ENCODE measurements at places on chromosomes 3 and 15.
A peak's percentile ranks its signal among the peaks of the same experiment; 100 is the strongest.

GRCh38 chr3:191238321-191238817, 39.3 kb downstream of the OSTN start:
- DNase-seq: no peak

- no peak for DNase-seq
Observed at GRCh38 chr3:15903164-15903563, 105.4 kb upstream of the ANKRD28 start.

DNA sequence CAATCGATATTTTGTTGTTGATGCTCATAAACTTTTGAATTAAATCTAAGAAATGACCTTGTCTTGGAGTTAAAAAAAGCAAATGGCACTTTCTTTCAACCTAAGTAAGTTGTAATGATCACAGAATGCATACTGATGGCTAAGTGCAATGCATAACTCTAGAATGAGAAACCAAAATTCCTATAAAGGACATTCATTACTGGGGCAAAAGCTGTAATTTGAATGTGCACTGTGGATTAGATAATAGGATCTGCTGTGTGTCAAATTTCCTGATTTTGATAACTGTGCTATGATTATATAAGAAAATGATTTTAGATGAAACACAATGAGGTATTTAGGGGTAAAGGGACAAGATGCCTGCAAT, 14.3 kb downstream of the SIAH2 start:
- DNase-seq: no peak

DNA sequence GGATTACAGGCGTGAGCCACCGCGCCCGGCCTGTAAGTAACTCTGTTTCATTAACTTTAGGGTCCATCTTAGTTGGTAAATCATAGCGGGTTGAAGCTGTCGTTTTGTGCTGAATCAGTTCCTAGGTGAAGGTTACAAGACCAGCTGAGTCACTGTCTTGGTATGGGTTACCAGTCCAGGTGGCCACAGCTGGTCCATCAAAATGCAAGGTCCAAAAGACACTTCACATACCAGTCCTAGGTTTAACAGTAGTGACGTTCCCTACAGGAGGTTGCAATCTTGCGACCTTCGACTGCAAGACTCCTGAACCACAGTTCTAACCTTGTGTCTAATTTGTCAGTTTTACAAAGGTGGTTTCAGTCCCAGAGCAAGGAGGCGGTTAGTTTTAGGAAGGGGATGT, 160.1 kb upstream of the ATP10A start:
- DNase-seq: no peak

- no peak for DNase-seq
Observed at GRCh38 chr15:31164573-31164912, 63.0 kb upstream of the TRPM1 start.

DNA sequence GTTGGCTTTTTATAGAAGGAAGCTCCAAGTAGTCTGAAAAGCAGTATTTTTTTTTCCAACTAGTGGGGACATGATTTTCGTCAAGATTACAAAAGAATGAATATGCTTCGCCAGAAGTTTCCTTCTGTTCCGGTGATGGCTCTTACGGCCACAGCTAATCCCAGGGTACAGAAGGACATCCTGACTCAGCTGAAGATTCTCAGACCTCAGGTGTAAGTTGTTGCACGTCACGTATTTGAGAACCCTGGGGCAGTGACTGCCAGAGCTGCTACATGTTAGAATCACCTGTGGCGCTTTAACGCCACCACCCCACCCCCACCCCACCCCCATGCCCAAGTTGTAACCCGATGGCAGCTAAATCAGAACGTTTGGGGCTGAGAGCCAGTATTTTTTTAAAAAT, 52.2 kb downstream of the BLM start:
- DNase-seq: no peak

GRCh38 chr15:63892794-63893441, 59.2 kb upstream of the HERC1 start:
- DNase-seq: no peak

- DNase-seq: no peak
Observed at GRCh38 chr3:133282236-133282635, 117.6 kb upstream of the BFSP2 start.

DNA sequence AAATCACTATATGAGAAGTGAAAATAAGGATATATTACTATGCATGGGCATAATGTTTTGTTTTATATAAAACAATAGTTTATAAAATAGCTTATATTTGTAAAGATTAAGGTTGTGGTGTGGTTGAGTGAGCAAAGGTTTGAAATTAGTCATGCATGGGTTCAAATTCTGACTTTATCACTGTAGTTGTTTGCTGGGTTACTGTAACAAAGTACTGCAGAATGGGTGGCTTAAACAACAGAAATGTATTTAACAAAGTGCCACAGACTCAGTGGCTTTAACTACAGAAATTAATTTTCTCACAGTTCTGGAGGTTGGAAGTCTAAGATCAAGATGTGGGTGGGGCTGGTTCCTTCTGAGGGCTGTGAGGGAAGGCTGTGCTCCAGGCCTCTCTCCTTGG, 184.8 kb upstream of the THRB start:
- DNase-seq: no peak

- DNase-seq: no peak
Observed at GRCh38 chr15:71390096-71390495, 274.8 kb downstream of the THSD4 start.

DNA sequence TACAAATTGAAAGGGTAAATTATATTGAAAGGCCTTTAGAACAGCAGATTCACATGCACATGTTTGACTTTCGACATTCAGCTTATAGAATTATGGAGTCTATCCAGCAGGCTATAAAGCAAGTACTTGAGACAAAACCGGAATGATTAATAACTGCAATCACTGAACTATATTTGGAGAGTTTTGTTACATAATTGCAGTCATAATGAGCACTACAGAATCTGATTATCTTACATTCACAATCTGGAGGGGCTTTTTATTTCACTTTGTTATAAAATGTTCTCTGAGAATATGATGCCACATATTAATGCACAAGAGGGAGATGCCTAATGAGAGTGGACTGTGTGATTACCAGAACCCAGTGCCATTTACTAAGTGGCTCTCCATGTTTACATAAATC, 64.3 kb downstream of the NSUN3 start:
- peak; percentile 72 for DNase-seq

DNA sequence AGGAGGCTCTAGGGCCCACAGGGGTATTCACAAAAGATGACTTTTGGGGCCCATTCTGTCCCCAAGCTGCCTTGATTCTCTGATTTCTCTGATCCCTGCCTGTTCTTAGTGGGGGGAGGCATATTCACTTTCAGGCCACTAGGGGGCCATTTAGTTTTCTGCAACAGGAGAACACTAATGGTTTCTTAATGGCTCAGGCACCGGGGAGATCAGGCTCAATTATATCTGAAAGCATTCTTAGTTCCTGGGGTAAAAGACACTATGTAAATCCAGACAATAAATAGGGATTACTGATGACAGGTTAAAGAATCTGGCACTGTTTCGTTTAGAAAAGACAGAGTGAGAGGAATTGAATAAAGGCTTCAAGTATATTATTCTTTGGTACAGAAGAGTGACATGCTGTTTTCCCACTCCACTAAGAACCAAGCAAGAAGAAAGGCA, 2.5 kb upstream of the INAFM2 start:
- peak; percentile 24 for DNase-seq

DNA sequence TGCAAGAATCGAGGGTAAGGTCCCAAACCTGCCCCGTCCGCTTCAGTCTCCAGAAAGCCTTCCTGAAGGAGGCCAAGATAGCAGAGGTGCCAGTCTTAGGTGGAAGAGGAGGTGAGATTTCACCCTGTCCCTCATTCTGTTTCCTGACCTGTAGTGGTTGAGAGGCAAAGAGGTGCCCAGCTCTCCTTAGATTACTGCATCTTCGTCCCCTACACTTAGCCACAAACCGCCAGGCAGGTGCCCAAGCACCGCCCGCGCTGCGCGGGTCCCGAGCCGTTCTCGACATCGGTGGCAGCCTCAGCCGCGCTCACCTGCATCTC, 23.8 kb upstream of the POLG start:
- DNase-seq: no peak

- DNase-seq: no peak
Observed at GRCh38 chr3:117303443-117303842, 593.9 kb downstream of the TUSC7 start.

DNA sequence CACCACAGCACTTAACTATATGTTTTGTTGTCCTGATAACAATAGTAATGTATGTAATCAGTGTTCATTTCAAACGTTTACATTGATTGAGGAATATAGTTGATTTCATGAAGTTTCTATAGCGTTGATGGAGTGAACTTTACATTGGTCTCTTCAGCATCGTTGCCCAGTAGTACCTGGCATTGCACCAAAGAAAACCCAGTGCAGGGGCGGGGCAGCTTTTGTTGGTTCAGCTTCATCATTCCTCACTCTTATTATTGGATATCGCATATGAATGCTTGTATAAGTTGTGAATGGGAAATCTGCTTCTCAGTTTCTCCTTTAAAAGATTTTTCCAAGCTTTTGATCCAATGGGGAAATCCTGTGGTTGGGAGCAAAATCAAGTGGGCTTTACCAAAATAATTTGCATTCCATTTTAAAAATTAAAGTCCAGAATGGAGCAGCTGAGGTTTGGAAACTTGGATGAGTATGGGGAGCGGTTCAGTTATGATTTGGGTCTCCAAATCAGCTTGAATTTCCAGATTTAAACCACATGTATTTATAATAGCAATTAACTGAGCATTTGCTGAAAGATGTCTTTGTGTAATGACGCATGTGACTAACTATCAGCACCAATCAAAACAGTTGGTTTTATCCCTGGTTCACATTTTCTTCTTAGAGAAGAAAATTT, 213.7 kb downstream of the ALCAM start:
- peak; percentile 39 for DNase-seq

DNA sequence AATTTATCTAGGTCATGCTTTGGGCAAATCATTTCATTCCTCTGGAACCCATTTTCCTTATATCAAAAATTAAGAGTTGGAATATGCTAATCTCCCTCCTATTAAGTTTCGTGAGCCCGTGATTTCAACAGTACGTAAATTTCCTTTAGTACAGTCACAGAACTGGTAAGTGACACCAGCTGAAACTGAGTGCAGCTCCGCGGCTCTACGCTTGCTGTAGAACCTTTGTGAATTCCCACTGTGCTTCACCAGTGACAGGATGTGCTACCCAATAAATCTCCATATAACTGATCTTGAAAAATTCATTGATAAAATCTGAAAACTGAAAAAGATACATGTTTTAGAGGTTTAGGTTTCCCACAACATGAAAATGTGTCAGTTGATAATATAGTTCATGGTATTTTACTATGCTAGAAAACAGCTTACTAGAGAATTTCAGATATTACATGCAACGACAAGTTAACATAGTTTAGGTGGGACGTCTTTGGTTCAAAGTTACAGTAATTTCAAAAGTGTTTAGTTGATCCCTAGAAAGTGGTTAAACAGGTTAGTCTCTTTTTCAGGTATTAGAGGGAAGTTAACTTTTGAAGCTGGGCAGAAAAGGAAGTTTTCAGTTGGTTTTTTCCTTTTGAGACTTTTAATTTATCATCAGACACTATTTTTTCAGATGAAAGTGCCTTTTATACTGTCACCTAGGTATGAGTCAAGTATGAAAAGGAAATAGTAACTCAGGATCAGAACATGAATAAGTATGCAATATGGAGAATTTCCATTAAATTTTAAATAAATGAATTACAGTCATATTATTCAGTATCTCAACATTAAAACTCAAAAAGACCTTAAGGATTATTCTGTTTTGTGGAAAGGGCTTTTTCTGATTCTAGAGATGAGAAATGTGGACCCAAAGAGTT, 57.0 kb downstream of the PPARG start:
- DNase-seq: no peak

DNA sequence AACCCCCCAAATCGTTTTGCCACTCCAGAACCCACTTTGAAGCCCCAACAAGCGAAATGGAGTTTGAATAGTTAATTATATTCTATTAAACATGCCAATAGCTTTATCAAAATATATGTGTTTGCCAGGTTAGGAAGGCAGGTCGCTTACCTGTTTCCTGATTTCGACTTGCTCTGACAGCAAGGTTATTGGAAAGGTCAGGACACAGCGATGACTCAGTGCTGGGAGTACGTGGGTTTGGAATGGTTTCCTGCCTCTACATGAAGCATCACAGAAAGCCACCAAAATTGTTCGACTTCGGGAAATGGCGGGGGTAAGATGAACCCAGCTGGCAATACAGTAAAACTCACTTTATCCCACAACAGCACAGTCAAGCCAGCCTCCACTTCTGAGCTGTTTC, 135.6 kb upstream of the ABI3BP start:
- DNase-seq: no peak

DNA sequence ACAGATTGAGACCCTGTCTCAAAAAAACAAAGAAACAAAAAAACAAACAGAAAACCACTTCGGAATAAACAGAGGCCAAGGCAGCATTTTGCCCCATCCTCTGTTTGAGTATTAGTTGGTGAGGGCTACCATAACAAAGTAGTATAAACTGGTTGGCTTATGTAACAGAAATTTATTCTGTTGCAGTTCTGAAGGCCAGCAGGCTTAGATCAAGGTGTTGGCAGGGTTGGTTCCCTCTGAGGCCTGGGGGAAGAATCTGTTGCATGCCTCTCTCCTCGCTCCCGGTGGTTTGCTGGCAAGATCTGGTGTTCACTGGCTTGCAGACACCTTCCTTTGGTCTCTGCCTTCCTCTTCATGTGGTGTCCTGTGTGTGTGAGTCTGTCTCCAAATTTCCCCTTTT, 261.6 kb downstream of the PDZRN3 start:
- no peak for DNase-seq

GRCh38 chr15:49225572-49226281, 55.7 kb downstream of the GALK2 start:
- DNase-seq: no peak

Measured in NCI-H2081 treated with DMSO at 0.1 percent for 48 hours (cell line).